ENCODE measurements at places on chromosomes 6 and 20. TPM values are rescaled to one million over a fixed set of nuclear protein-coding genes. Genes with fewer than 3 reads are reported as not detected.
A peak's percentile ranks its signal among the peaks of the same experiment; 100 is the strongest.

ACTL10 gene
- 1.5 TPM for total RNA-seq

SLC32A1 gene
- not detected for total RNA-seq

SAMD3 gene
- total RNA-seq: not detected

OPN5 gene
- total RNA-seq: 0.14 TPM

GRCh38 chr20:37389844-37390275, 43.9 kb downstream of the SRC start:
- no peaks in the 10 kb centered on the region for H3K4me1 ChIP-seq
- no peak for DNase-seq
- no peaks in the 10 kb centered on the region for H3K27me3 ChIP-seq
- H3K4me3 ChIP-seq: no peak overlapping the region

- H3K4me1 ChIP-seq: peaks cover 13% of the 10 kb centered on the region
- H3K27me3 ChIP-seq: no peaks in the 10 kb centered on the region
- DNase-seq: no peak
- no peaks in the 10 kb centered on the region for H3K36me3 ChIP-seq
Observed at GRCh38 chr20:58402827-58403226, 13.8 kb downstream of the VAPB start.

DNA sequence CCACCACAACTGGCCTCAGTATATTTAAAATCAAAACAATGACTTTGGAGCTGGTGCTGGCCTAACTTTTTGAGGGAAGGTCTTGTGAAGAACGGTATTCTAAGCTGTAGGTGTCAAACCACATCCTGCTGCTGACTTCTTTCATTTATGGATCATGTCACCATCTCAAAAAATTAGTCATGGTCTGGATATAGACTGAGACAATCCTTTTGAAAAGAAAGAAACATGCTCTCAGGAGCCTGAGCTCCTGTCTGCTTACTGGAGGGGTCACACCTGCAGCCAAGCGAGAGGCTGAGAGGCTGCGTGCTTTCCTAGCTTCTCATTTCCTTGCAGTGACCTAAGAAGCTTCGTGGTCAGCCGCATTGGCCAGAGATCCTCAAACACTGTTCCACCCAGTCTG, 55.2 kb downstream of the TIAM2 start:
- H3K27me3 ChIP-seq: peaks cover 16% of the 10 kb centered on the region
- no peaks in the 10 kb centered on the region for H3K36me3 ChIP-seq
- H3K4me3 ChIP-seq: no peak overlapping the region
- H3K27ac ChIP-seq: no peak overlapping the region
- H3K4me1 ChIP-seq: no peaks in the 10 kb centered on the region

DNA sequence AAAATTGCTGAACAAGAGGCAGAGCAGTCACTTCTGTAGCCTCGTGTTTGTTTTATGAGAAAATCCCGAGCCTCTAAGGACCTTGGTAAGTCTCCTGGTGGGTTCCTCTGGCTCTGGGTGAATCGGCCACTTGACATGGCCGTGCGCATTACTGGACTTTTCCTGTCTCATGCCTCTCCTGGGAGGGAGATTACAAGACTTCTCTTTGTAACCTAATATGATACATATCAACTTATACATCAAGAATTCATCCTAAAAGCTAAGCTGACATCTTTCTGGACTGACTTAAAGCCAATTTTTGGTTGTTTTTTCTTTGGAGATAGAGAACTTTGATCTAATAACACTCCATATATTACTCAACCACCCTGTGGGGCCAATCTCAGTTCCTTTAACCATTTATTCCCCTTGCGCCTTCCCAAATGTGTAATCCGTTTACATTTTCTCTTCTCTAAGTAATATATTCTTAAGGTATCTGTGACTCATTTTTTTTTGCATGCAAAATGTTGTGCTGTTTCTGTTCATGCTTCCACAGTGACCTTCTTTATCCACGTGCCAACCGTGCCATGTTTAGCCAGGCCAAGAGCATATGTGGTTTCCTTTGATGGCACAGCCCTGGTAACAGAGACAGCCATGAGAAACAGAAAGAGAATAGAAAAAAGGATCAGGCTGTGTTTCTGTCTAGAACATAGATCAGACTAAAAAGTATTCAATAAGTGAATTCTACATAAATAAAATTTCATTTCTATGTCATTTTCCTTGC, 47.5 kb upstream of the JAG1 start:
- H3K27me3 ChIP-seq: no peaks in the 10 kb centered on the region
- peaks cover 9% of the 10 kb centered on the region for H3K4me1 ChIP-seq
- no peak overlapping the region for H3K4me3 ChIP-seq

DNA sequence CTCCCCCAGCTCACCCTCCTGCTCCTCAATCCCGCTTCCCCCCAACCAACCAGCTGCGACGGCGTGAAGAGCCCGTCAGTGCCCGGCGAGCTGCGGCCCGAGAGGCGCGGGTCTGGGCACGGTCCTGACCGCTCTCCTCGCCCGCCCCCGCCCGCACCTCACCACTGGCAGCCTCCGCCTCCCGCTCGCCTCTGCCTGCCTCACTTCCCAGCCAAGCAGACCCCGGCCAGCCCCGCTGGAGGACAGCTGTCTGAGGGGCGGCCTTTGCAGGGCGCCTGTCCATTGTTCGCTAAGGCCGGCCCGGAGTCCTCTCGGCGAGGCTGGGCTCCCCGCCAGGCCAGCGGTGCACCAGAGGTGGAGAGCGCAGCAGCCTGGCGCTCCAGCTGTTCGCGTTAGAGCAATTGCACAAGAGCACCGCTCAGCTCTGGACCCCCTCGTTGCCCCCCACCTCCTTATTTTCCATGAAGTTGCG, 1.3 kb downstream of the SOBP start:
- peak; percentile 78 for DNase-seq
- peaks cover 32% of the 10 kb centered on the region for H3K4me1 ChIP-seq
- H3K4me3 ChIP-seq: peak overlapping the region; percentile 98
- H3K36me3 ChIP-seq: no peaks in the 10 kb centered on the region
- peak overlapping the region; percentile 40 for H3K27ac ChIP-seq
- peaks cover 24% of the 10 kb centered on the region for H3K27me3 ChIP-seq

Measured in cardiac muscle cell (in vitro differentiated cells and primary cell).